Forelimb muscle (tissue), 1 donor: ENCODE measurements at places on chromosomes 4 and X. TPM values are rescaled to one million over a fixed set of nuclear protein-coding genes. Genes with fewer than 3 reads are reported as not detected.

DNA sequence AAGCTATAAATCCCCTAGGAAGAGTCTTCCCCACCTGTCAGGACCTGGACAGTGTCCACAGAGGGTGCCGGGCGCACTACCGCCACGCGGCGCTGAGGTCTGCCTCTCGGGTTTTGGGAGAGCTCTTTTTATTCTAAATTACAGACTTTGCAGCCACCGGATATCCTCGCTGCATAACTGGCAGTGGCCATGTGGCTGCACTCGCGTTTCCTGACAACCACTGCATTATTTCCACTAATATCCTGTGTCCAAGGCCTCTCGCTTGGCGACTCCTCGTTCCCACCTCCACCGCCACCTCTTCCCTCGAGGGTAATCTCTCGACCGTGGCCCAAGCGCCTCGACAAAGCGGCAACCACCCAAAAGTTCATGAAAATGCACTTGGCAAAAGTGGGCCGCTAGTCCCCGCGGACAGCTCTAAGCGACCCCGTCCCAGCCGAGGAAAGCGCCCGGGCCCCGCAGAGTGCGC, 512 bp upstream of the TMEM131L start:
- no peak for DNase-seq

DNA sequence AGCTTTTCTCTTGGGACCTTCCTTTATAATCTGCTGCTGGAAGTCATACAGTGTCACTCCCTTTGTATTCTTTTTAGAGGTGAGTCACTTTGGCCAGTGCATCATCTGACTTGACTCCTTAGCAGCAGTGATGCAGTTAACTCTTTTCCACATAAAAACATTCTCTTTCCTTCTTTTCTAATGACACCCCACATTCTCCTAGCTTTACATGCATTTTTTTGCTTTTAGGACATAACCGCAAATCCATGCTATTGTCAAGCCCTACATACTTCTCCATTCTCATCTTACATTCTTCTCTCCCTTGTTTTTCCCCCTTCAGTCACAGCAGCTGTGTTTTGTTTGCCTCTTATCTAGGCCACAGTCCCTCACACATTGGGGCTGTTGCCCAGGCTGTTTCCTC, 55.1 kb downstream of the ZNF330 start:
- DNase-seq: no peak

DNA sequence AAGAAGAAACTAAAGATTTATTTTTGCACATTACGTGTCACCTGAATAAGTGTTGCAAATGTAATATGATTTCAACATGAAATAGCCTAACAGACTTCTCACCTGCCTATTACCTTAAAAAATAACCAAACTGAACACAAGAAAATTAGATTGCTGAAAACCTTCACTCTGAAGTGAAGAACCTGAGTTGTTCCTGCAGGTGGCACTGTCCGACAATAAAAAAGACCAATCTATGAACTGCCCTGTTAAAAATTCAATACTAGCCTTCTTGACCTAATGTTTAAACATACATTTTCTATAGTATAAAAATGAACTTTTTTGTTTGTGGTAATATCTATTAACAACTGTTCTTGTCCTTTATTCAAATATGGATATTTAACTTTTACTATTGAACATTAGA, 69.2 kb upstream of the PNPLA4 start:
- DNase-seq: peak; percentile 22

DNA sequence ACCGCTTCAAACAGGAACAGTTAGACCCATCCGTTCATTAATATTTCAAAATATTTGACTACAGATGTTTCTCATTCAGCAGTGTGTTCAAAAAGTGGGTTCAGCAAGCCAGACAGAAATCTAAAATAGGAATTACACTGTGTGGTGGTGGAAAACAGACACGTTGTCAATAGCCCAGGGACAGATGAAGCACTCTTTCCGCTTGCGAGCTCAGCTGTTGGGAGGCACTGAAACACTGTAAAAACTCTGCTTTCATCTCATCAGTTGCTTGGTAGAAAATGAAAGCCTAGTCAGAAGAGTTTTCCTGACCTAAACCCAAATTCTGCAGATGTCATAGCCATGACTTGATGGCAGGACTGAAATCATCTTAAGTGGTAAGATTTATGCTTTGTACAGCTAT, 38.5 kb downstream of the LRP2BP start:
- peak; percentile 51 for DNase-seq

DNA sequence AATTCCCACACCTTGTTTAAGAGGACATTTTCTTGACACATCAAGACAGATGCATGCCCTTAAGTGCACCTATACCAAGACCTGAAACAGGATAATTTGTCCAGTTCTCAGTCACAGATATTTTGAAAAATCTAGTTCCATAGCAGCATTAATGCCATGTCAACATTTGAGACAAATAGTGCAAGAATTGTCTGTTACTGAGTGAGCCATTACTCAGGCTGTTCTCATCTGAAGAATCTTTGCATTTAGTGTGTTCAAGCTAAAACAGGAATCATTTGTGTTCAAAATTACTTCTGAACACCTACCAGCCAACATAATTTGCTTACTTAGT, 354.9 kb downstream of the KCNIP4 start:
- DNase-seq: no peak

DNA sequence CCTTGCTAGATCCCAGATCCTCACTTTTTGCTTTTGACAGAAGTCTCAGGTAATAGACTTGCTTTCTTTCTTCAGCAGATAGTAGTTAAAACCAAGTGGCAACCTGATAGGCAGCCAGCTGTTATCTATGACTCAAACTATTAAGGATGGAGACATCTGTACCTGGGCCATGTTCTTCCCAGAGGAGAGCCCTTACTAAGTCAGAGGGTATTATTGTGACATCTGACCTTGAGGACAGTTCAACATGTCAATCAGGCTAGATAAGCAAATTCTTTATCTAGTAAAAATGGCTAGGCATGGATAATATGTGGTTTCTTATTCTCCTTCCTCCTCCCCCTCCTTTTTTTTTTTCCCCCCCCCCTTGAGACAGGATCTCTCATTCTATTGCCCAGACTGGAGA, 39.2 kb downstream of the TRIM2 start:
- no peak for DNase-seq

DNA sequence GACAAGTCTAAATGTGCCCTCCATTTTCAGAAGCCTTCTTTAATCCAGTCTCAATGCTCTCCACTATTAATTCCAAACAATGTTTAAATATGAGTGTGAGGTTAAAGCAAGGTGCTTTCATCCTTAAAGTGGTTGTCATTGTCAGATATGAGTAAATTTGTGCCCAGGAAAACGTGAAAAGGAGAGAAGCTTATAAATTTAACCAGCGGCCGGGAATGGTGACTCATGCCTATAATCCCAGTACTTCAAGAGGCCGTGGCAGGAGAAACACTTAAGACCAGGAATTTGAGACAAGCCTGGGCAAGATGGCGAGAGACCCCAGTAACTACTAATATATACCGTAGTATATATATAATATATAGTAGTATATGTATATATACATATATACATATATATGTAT, 270.0 kb downstream of the ARHGAP24 start:
- no peak for DNase-seq

DNA sequence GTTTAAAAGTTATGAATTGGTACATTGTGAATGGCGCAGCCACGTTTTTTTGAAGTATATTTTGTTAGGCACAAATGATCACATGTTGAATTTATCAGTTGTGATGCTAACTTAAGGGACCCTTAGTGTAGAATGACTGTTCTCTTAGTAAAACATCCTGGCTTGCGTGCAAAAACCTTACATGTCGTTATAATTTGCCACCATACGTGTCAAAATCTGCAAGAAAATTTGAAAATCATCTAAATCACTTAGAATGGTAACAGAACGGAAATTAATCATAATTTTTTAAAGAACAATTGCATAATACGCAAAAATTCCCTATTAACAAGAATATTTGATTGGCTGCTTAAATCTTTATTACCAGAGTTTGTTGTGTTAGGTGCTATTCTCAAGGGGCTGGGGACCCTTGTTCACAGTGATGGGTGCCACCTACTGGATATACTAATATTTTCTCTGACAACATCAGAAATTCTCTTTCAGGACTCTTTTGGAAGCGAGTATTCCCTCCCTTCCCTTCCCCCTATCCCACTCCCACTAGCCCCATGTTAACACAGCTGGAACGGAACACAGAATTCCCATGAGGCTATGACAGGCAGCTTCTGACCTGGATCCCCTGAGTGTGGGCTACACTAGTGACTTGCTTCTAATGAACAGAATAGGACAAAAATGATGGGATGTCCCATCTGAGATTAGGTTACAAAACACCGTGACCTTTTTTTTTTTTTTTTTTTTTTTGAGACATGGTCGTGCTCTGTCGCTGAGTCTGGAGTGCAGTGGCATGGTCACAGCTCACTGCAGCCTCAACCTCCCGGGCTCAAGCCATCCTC, 71.8 kb downstream of the SUPT20HL2 start:
- DNase-seq: no peak

DNA sequence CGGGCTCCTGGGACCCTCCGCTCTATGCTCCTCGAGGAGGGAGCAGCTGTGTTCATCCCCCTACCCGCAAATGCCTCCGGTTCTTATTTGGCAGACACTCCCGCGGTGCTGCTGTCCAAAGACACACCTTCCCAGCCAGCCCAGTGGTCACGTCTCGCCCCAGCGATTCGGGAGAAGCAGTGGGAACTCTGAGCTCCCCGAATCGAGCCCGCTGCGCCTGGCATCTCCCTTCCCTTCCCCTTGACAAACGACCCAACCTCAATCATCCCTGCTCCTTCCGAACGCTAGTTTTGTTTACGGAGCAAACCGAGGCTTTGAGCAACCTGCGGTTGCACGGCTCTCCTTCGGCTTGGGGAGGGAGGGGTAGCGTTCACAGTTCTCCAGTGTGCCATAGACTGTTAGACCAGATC, 317 bp upstream of the FRMPD4 start:
- DNase-seq: no peak

DNA sequence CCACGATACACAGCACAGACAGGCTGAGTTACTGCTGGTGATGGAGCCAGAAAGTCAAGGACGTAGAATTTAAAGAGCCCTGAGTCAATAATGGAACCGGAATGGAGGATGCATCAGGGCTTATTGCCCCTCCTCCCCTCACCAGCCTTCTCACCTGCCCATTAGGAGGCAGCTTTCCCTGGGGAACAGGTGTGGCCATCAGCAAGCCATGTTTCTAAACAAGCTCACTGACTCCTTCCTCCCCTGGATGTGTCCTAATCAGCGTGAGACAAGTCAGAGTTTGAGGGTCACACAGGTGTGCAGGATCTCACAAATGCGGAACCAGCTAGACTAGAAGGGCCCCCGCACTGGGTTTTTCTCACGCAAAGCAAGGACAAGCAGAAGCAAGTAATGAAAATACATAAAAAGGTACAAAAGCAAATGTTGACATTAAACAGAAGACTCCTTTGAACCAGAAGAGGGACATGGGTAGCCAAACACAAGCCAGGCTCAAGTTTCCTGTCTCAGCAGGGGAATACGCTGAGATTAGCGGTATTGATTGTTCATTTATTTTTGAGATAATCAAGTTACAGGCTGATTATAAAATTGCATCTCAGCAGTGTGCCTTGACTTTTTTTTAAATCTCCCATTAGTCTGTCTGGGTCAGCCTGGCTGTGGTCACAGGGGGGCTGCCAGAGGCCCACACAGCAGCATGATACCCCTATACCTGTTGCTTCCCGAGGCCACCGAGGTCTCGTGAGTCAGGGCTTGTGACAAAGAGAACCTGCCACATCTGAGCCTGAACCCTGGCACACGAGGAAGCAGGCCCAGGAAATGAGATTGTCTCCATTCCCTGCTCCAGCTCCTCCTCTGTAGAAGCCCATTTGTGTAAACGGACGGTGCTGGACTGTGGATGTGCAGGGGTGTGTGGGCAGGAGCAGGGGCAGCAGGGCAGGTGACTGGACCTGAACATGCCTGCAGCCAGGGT, 37.4 kb downstream of the CCKAR start:
- no peak for DNase-seq

DNA sequence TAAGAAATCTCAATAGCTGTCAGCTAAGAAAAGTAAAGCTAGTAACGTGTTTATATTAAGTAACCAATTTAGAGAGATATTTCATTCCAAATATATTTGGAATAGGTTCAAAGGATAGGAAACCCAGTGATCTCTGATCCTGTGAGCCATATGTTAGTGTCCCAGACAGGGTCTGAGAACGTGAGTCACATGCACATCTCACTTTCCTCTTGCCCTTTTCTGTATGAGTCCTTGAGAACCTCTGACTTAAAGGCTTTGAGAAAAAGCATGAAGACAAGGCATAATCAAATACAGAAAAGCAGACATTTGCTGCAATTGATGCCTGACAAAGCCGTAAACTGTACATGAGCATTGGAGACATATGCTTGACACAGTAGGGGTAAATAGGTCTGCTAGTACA, 655.1 kb upstream of the ADGRL3 start:
- DNase-seq: no peak

The ARR3 gene
- polyA plus RNA-seq: 0.43 TPM

The SOWAHD gene
- 0.47 TPM for polyA plus RNA-seq
